Naive thymus-derived CD4-positive, alpha-beta T cell (primary cell): ENCODE measurements at places on chromosomes 2 and 18. TPM values are rescaled to one million over a fixed set of nuclear protein-coding genes. Genes with fewer than 3 reads are reported as not detected.
A peak's percentile ranks its signal among the peaks of the same experiment; 100 is the strongest.

GKN2 gene
- not detected for total RNA-seq

C2orf80 gene
- total RNA-seq = not detected

GRCh38 chr18:6591491-6591890, 138.0 kb upstream of the ARHGAP28 start:
- H3K27ac ChIP-seq = no peak overlapping the region
- DNase-seq = no peak
- no peak overlapping the region for H3K4me3 ChIP-seq
- no peaks in the 10 kb centered on the region for H3K4me1 ChIP-seq

DNA sequence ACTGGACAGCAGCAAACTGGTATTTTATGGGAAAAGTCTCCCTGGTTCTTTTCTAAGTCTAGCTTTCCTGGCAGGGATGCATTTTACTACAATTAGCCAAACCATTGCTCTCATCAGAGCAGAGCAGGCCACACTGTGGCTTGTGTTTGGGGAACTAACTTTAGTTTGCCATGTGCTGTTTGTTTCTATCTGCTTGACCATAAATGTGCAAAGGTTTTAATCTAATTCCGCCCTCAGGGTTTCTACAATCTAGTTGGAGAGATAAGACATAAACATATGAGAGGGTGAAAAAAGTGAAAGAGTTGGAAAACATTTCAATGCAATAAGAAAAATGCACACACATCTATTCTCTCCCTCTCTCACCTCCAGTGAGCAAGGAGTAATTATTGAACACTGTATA, 86.9 kb upstream of the MAPK4 start:
- no peak for DNase-seq
- no peaks in the 10 kb centered on the region for H3K27me3 ChIP-seq
- H3K4me1 ChIP-seq = no peaks in the 10 kb centered on the region
- no peak overlapping the region for H3K27ac ChIP-seq

DNA sequence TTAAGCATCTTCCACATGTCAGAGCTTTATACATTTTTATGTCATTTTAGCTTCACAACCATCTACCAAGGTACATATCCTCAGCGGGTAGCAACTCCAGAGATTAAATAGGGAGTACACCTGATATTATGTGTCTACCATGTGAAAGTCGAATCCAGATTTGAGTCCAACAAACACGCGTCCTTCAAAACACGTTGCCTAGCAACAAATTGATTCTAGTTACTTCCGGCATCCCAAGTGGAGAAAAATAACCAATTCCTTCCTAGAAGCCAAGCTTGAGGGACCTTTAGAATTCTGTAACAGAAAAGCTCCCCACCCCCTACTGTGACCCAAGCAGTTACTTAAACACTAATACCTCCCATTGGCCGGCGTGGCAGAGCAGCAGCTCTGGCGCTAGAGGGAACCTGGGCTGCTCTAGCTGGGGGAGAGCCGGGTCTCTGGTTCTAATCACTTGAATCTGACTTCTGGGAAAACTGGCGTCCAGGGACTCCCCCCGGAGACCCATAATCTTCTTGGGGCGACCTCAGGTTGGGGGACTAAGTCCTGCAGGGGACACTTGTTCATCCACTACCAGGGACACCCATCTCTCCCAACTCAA, at the start of gene ERICH2:
Gene ERICH2 (plus strand): TSS at position 371 of the 598 bp plus-strand sequence. CDS start 304 bp downstream, outside the sequence.
- no peaks in the 10 kb centered on the region for H3K36me3 ChIP-seq
- H3K4me3 ChIP-seq = peak within 1 kb of the TSS; percentile 74
- no peaks in the 10 kb centered on the region for H3K27me3 ChIP-seq
- peaks cover 8% of the 10 kb centered on the region for H3K4me1 ChIP-seq
- peak; percentile 12 for DNase-seq

DNA sequence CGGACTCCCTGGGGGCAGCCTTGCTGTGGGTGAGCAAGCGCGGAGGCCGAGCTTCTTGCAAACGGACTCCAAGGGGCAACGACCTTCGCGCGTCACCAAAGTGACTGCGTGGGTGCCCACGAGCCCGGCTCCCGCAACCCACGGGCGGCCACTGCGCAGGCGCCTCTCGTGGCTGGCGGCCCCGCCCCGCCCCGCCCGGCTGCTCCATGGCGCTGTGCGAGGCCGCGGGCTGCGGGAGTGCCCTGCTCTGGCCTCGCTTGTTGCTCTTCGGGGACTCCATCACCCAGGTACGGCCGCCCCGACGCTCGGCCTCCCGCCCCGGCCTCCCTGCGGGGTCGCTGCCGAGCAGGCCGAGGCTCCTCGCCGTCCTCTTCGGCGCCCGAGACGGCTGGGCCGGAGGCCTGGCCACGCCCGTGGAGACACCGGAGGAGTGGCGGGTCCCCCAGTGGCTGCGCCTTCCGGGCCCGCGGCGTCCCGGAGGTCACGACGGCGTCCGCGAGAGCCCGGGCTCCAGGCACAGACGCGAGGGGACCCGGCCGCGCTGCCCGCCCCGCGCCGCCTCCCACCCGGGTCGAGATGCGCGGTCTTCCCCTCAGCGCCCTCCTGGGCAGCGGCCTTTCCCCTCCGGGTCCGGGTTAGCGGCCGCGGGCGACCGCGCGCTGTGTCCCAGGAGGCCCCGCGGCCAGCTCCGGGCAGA, at the start of gene IAH1:
Gene IAH1 (plus strand): TSS at position 191 of the 697 bp plus-strand sequence. CDS start 16 bp downstream, at position 207.
- no peaks in the 10 kb centered on the region for H3K36me3 ChIP-seq
- no peaks in the 10 kb centered on the region for H3K27me3 ChIP-seq
- H3K4me1 ChIP-seq = peaks cover 21% of the 10 kb centered on the region
- peak within 1 kb of the TSS; percentile 82 for H3K4me3 ChIP-seq
- H3K27ac ChIP-seq = peak within 1 kb of the TSS; percentile 95

PAX8 gene
- 0.92 and 1.2 TPM in 2 replicates for total RNA-seq

DNA sequence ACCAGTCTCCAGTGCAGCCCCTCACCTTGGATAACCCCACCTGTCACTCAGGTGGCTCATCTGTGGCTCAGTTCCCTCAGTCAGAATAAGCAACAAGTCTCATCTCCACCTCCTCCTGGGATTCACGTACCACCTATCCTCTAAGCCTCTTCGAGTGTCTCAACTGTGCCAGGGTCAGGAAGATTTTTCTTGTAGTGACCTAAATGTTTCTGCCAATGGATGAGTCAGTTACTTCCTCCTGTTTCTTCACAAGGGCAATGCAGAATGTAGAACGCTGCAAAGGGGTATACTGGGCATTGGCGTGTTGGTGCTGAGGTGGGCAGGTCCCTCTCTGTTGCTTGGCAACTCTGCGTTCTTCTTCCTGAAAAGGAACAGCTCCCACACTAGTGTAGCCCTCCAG, 213.3 kb upstream of the CXCR4 start:
- H3K4me1 ChIP-seq = peaks cover 17% of the 10 kb centered on the region
- no peak overlapping the region for H3K4me3 ChIP-seq
- no peaks in the 10 kb centered on the region for H3K36me3 ChIP-seq

DNA sequence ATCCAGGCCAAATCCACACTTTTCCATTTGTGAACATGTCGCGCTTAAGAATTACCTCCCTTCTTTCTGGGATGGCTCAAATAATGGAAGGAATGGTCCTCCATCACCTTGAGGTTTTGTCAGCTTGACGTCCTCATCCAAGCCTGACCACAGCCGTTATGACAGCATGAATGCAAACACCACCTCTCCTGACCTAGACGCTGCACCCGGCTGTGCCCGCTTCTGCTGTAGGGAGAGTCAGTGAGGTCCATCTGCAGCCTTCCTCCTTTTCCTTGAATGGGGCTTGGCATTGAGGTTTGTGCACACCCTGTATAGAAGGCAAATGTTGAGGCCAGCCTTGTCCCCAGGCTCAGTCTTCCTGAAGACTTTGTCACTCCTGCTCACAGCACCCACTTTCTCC, 85.5 kb downstream of the TGOLN2 start:
- no peaks in the 10 kb centered on the region for H3K36me3 ChIP-seq
- no peak overlapping the region for H3K27ac ChIP-seq
- no peaks in the 10 kb centered on the region for H3K27me3 ChIP-seq
- no peaks in the 10 kb centered on the region for H3K4me1 ChIP-seq

DNA sequence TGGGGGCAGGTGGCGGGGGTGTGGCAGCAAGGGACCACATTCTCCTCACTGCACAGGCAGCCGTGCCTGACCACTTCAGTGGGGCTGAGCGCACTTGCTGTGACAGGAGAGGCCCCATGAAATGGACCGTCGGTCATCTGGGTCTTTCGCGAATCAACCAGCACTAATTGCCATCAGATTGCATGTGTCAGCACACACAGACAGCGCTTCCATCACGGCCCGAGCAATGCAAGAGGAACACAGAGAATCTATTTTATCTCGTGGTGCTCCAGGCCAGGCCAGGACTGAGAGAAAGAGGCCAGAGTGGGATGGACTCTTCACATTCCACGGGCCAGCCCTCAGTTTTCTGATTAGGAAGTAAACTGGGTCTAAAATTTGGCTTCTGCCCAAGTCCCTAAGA, 87.0 kb downstream of the EIPR1 start:
- H3K27me3 ChIP-seq = no peaks in the 10 kb centered on the region
- H3K4me3 ChIP-seq = no peak overlapping the region
- peaks cover 5% of the 10 kb centered on the region for H3K36me3 ChIP-seq
- no peak for DNase-seq

GRCh38 chr2:45583977-45584376, 27.1 kb downstream of the SRBD1 start:
- no peak overlapping the region for H3K4me3 ChIP-seq
- no peak overlapping the region for H3K27ac ChIP-seq
- H3K36me3 ChIP-seq = no peaks in the 10 kb centered on the region
- no peaks in the 10 kb centered on the region for H3K27me3 ChIP-seq
- no peaks in the 10 kb centered on the region for H3K4me1 ChIP-seq

CNDP2 gene
- total RNA-seq = 141 TPM

DNA sequence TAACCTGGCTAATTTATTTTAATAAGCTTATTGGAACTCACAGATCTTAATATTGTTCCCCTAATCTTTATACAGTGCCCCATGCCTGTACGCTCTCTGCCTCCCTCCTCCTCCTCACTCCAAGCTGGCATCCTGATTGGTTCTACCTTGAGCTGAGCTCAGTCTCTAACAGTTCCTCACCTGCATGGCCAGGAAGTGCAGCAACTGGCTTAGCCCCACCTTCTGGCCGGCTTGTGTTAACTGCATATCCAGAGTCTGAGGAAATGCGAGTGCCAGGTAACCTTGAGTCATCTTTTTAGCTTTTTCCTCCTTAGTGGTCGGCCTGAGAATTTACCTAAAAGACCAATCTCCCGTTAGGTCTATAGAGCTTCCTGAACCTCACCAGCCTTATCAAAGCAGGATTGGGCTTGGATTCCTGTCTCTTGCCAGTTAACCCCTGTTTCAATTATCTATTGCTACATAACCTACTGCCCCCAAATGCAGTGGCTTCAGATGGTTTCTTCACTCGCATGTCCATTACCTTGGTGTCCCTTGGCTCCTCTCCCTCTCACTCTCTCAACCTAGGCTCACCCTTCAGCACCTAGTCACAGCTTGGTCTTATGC, 89.5 kb upstream of the STK39 start:
- H3K27ac ChIP-seq = no peak overlapping the region
- H3K4me3 ChIP-seq = no peak overlapping the region
- peak; percentile 52 for DNase-seq
- no peaks in the 10 kb centered on the region for H3K36me3 ChIP-seq
- H3K27me3 ChIP-seq = no peaks in the 10 kb centered on the region

AFG3L2 gene
- total RNA-seq = 26.3 TPM

DNA sequence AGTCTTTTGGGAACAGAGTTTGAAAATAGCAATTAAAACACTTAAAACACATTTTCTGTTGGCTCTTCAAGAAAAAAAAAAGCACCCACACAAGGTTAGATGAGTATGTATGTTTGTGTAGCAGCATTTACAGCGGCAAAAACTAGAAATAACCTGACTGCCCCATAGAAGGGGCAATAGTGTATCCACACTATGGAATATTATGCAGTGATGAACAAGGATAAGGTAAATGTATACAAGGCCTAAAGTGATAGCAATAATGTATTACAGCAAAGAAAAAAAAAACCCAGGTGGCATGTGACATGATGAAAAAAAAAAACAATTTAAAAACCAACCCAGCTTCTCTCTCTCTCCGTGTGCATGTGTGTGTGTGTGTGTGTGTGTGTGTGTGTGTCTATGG, 34.8 kb downstream of the POLR1A start:
- no peak overlapping the region for H3K4me3 ChIP-seq
- no peaks in the 10 kb centered on the region for H3K27me3 ChIP-seq
- H3K4me1 ChIP-seq = peaks cover 12% of the 10 kb centered on the region
- no peak overlapping the region for H3K27ac ChIP-seq

- H3K27ac ChIP-seq = peak overlapping the region; percentile 69
- peaks cover 87% of the 10 kb centered on the region for H3K4me1 ChIP-seq
- DNase-seq = no peak
- no peaks in the 10 kb centered on the region for H3K27me3 ChIP-seq
- peak overlapping the region; percentile 23 for H3K4me3 ChIP-seq
Measured at GRCh38 chr2:197293252-197294007, 17.1 kb downstream of the ANKRD44 start.

- no peak for DNase-seq
- H3K36me3 ChIP-seq = no peaks in the 10 kb centered on the region
- H3K27ac ChIP-seq = no peak overlapping the region
Measured at GRCh38 chr18:67381608-67382150, 134.8 kb downstream of the DSEL start.

DNA sequence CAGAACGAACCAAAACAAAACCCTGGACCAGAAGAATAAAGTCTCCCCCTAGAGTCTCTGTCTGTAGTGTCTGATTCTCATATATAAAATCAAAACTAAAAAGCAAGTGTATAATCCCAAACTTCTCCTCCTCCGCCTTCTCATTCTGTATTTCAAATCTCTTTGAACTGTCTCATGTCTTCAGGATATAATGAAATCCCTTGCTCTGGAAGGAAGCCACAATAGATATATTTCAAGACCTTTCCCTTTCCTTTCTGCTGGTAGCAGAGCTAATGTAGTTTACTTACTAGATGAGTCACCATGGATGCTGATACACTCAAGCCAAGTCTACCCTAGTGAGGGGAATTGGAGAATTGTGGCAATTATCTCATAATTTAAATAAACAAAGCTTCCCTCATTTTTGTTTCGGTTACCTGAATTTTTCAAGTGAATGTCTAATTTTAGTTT, 33.5 kb upstream of the CCDC93 start:
- no peaks in the 10 kb centered on the region for H3K36me3 ChIP-seq
- no peak overlapping the region for H3K27ac ChIP-seq
- no peaks in the 10 kb centered on the region for H3K4me1 ChIP-seq

DNA sequence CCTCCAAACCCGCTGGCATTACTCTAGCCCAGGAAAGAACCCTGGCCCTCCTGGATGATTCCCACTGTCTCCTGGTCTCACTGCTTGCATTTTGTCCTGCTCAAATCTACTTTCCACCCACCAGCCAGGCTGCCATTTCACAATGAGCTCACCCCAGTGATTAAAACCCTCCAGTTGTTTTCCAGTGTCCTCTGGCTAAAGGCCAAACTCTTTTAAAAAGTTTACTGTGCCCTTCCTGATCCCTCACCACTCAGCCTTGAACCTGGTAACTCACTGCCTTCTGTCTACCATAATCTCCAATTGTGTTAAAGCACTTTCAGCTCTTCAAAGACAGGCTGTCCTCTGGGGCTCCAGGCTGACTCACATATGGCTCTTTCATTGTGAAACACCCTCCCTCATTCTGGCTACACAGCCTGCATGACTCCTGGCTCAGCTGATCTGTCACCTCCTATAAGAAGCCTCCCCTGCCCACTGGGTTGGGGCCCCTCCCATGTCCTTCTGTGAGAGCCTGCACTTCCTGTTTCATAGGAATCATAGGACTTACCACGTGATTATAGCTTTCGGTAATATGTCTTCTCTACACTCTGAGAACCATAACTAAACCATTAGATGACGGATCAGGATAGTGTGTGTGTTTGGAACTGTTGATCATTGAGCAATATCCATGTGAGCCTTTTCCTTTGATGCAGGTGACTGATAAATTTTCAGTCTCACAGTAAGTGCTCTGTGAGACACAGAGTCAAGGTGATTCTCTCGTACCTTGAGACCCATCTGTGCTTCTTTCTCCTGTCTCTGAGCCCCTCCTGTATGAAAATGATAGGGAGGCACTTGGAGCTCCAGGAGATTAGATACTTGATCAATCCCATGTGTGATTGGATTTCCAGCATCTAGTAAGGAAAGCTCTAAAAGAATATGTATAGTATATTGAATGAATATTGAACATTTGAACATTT, 590.8 kb upstream of the ID2 start:
- no peak overlapping the region for H3K27ac ChIP-seq
- no peaks in the 10 kb centered on the region for H3K27me3 ChIP-seq
- no peak overlapping the region for H3K4me3 ChIP-seq
- no peaks in the 10 kb centered on the region for H3K4me1 ChIP-seq
- H3K36me3 ChIP-seq = no peaks in the 10 kb centered on the region
